Stimulated activated CD4-positive, alpha-beta T cell treated with anti-CD3 and anti-CD28 coated beads, TNF-alpha, amount 100 ng/mL, for 4 hours (primary cell): ENCODE measurements at places on chromosomes 4 and X.

DNA sequence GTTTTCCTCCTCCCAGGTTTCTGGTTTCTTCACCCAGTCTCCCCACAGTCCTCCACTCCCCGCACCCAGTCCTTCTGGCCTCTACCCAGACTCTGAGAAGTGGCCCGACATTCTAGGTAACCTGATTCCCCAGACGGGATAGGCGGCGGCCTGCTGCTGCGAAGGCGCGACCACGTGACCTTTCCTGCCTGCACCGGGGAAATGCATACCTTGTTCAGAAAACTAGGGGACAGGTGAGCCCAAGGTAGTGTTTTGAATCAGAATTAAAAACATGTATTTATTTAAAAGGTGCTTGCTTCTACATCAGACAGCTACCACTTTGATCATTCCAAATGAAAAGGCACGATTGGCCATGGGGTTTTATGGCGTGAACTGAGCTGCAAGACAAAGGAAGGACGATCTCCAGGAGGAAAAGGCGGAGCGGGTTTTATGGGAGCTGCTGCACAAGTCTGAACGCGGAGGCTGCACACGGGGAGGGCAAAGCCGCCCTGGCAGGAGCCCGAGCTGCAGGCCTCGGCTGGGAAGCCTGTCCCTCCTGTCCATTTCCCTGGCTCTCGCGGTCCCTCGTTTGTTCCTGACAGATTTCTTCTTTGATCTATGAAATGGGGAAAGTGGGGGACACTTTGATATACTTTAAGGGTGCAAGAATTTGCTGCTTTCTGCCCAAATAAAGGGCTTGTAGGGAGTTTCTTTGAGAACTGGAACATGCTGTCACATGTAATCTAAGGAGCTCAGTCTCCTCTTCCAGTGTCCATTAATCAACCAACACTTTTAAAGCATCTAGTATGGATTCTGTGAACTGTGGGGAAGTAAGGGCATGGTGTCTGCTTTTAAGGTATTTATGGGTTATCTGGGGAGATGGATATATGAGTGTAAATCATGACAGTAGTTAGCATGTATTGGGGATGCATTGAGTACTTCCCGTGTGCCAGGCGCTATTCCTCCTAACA is 150.9 kb downstream of the SPRY1 start:
- no peak for DNase-seq

DNA sequence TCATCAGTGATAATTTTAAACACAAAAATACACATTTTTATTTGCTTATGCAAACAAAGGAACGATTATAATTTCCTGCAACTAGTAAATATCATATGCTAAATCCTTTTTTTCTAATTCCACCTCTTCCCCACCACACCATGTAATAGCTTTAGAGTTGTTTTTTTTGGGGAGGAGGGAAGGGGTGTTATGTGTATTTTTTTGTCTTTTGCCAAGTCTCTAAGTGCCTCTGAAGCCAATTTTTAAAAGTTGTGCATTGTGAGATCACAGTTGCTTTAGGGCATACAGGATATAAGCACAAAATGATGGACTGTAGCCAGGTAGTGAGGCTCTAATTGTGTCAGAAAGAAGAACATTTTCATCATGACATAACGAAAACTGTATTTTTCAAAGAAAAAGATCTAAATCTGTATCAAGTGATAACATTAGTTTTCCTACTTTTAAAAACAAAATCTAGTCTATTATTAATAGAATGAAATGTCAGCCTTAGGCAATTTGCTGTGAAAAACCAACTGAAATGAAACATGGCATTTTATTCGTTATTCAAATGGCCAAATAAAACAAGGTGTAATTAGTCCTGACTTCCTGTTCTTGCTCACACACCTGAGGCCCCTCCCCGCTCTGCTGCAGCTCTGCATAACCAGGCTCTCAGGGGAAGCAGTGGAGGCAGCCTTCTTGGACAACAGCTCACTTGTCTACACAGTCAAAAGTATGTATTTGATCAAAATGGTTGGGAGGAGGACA is 157.4 kb downstream of the PALLD start:
- DNase-seq: no peak

- DNase-seq: no peak
These were observed 12.3 kb downstream of the MSL3 start for GRCh38 chrX:11770320-11770719.

DNA sequence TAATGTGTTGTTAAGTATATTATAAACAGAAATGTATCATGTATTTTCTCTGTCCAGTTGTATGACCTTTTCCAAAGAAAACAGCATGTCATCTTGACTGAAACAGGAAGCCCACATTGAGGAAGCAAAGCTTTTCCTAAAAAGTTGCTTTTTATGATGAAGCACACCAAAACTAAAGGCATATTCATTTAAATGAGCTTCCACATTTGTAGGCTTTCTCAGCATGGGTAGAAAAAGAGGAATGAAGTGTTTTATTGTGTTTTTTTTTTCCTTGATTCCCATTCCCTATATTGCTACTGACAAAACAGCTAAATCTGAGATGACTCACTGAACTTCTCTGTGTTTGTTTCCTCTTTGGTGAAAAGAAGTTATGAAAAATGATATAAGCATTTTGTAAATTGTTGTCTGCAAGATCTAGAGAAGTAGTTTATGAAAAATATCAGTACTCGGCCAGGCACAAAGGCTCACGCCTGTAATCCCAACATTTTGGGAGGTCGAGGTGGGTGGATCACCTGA is 32.5 kb upstream of the FRAS1 start:
- DNase-seq: no peak

GRCh38 chrX:105872941-105873340 is 50.6 kb downstream of the NRK start:
- DNase-seq: no peak

GRCh38 chr4:1504595-1505500 is 98.6 kb upstream of the NKX1-1 start:
- no peak for DNase-seq

DNA sequence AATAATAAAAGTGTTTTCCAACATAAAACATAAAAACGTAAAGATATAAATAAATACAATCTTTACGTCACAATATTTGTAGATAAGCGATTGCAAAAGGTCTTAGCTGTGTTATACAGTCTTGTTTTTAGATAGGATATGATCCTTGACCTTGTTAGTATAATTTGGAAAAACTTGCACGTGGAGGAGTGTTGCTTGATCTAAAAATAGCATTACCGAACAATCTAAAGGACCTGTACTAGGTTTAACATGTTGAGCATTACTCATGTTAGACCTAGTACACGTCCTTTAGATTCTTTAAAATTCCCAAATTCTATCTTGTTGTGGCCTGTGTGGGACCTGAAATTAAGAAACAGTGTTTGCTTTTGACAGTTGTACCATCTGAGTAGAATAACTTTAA is 1.6 kb downstream of the METAP1 start:
- DNase-seq: no peak

DNA sequence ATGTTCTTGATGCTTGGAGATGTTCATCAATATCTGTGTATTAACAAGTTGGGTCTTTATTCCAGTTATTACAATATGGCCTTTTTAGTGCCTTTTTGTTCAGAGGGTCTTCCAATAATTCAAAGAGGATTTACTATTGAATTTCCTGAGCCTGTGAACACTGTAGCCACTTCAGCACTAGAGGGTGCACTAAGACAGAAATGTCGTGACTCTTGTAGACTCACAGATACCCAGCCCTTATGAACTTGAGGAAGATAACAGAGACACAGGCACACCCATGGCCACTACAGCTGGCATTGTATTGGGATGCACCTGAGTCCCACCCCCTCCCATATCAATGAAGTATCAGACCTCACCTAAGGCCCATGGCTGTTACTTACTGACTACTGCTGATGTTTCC is 54.4 kb upstream of the ACTRT1 start:
- DNase-seq: no peak

DNA sequence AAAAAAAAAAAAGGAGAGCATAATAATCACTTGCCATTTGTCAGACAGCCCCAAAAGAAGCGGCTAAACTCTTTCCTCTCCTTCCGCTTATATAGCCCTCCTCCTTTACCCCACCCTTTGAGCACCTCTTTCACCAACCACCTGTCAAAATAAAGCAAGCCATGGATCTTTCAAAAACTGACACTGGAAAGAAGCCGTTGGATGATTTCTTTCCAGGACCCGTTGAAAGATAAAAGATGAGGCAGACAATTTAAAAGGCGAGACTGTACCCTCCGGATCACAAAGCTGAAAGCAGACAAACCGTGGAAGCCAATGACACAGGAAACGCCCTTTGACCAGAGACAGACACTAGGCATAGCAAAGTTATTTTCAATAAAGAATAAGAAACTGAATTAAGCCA is 22.6 kb downstream of the GPC4 start:
- DNase-seq: no peak

DNA sequence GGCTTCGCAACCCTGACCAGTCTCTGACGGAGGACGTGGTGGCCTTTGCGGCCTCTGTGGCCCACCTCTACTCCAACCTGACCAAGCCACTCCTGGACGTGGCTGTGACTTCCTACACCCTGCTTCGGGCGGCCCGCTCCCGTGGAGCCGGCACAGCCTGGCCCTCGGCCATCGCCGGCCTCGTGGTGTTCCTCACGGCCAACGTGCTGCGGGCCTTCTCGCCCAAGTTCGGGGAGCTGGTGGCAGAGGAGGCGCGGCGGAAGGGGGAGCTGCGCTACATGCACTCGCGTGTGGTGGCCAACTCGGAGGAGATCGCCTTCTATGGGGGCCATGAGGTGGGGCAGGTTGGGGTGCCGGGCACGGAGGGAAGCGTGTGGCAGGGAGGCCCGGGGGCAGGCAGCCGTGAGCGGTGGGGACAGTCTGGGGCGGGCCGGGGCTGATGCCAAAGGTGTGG is 1.2 kb downstream of the ABCD1 start:
- DNase-seq: no peak

- DNase-seq: no peak
These were observed 1695.2 kb downstream of the STIM2 start for GRCh38 chr4:28555866-28556265.

DNA sequence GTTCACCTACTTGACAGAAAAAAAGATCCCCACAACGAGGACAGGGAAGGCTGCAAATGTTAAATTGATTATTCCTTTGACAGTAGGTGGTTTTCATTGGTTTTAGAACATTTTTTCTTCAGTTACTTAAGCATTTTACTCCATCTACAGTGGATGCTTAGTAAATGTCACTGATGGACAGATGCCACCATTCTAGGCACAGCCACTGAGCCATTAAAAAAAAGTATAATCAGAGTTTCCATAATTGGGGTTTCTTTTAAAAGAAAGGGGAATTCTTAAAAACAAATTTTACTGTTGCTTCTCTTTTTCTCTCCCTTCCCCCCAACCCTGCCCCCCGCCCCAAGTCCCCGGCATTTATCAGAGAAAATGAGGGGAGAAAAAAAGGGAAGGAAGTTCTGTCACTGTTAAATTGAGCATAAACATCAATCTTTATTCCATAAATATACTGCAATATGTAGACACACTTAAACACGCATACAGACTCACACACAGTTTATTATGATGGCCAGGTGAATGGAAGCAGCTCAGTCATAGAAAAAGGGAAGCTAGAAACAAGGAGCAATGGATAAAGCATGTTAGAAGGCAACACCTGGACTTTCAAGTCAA is 79.7 kb upstream of the PRPS2 start:
- DNase-seq: no peak

DNA sequence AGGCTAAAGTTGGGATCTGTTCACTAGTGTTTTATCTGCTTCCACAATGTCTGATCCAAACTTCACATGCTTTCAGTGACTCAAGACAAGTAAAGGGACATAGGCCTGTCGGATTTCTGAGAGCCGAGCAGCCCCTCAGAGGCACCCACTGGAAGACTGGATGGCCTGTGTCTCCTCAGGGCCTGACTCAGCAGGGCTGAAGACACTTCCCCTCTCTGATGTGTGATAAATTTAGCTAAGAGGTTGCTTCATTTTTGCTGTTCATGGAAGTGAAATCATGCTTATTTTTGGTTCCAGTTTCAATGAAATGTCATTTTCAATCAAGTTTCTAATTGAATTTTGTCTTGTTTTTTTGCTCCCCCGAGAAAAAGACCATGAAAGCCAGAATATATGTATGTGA is 93.7 kb downstream of the MXRA5 start:
- DNase-seq: no peak

- DNase-seq: no peak
These were observed 12.8 kb downstream of the TBC1D9 start for GRCh38 chr4:140743194-140743931.

DNA sequence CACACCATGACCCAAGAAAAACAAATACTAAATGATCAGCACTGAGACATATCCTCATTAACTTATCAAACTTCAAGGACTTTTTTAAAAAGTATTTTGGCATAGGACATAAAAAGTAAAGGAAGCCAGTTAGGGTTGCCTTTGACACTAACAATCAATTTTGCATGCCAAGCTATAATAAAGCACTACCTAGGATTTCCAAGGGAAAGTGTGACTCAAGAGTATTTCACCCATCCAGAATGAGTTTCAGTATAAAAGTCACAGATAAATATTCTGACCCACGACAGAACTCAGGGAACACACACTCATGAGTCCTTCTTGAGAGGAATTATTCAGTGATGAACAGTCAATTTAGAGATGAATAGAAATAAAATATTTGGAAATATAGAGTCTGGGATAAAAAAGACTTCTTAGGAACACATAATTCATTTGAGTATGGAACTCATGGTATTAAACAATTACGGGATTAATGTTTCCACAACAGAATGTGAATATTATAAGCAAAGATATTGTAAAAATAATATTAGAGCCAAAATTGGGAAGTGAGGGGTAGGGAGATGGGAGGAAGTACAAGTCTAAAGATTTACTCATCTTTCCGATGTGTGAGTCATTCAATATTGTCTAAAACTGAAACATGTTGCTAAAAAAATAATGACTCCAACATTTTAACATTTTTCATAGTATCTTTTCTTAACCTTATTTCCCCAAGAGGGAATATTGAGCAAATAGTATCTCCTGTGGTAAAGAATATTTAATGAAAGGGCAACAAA is 143.5 kb upstream of the LNX1 start:
- no peak for DNase-seq

- DNase-seq: no peak
These were observed 160.0 kb downstream of the SPCS3 start for GRCh38 chr4:176479767-176480166.

- DNase-seq: no peak
These were observed 355.9 kb downstream of the BCOR start for GRCh38 chrX:39741904-39742303.

GRCh38 chrX:97011540-97011939 is 127.8 kb downstream of the RPA4 start:
- no peak for DNase-seq

- DNase-seq: no peak
These were observed 27.5 kb downstream of the RBBP7 start for GRCh38 chrX:16842684-16843083.
